ENCODE measurements at places on chromosomes 5 and 9.

- no peak for DNase-seq
These were observed 167.7 kb downstream of the MACROH2A1 start for GRCh38 chr5:135231289-135231688.

DNA sequence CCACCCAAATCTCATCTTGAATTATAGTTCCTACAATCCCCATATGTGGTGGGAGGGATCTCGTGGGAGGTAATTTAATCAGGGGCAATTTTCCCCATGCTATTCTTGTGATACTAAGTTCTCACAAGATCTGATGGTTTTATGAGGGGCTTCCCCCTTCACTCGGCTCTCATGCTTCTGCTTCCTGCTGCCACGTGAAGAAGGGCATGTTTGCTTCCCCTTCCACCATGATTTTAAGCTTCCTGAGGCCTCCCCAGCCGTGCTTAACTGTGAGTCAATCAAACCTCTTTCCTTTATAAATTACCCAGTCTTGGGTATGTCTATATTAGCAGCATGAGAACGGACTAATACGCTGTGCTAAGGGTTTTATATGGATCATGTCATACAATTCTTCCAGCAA, 72.3 kb downstream of the TLE4 start:
- DNase-seq: no peak

GRCh38 chr9:100473276-100474081, 530 bp downstream of the TMEFF1 start:
- no peak for DNase-seq

DNA sequence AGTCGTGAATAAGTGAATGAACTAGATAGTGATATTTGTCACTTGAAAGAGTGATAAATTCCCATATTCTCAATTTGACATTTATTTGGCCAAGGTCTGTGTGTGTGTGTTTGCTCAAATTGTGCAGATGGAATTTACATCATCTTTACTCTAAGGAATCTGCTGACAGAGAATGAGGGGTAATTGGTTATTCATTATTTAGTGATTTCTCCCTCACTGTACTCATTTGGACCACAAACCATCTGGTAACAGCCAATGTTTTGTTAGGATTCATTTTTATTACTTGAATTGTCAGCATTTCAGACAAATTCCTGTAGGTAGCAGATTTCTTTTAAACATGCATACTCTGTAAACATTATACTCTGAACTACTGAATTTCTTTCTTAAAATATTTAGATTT, 15.6 kb downstream of the VCAN start:
- no peak for DNase-seq

DNA sequence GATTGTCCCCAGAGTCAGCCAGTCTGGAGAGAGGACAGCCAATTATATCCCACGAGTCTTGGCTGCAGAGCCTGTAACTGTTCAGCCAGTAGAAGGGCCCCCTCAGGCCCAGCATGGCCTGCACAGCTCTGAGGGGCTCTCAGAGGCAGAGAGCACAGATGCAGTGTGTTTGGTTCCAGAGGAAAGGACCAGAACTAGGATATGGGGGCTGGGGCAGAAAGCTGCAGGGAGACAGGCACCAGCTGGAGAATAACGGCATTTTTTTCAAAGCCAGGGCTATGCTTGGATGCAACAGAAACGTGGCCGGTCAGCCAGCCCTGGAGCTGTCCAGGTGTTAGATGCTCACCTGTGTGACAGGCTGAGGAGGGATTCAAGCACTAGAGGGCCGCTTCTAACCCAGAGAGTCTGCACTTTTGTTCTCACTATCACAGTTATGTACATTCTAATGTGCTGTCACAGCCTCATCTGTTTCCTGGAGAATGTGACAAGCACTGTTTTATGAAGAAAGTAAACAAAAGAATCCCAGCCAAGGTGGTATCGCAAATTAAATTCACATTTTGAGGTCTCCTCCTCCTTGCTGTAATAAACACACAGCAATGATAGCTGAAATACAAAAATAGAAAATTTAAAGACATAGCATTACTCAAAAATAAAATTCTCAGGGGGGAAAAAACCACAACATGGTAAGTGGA, 96.5 kb downstream of the GABBR2 start:
- DNase-seq: no peak

GRCh38 chr5:17436761-17437221, 61.2 kb upstream of the TAF11L2 start:
- DNase-seq: no peak

DNA sequence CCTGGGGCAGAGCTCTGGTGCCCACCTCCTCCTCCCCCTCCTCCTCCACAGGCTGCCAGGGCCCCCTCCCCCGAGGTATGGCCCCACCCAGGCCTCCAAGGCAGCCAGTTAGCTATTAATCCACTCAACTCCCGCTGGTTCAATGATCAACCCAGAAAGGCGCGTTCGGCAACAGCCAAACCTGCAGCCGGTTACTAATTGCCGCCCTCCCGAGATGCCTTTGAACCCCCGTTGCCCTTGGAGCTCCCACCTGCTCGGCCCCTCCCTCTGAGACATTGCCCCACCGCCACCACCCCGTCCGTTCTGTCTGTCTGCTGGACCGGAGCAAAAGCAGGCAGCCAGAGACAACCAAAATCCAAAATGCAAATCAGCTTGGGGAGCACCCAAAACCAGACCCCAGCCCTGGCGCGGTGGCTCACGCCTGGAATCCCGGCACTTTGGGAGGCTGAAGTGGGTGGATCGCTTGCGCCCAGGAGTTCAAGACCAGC, 25.8 kb downstream of the NOTCH1 start:
- DNase-seq: no peak

DNA sequence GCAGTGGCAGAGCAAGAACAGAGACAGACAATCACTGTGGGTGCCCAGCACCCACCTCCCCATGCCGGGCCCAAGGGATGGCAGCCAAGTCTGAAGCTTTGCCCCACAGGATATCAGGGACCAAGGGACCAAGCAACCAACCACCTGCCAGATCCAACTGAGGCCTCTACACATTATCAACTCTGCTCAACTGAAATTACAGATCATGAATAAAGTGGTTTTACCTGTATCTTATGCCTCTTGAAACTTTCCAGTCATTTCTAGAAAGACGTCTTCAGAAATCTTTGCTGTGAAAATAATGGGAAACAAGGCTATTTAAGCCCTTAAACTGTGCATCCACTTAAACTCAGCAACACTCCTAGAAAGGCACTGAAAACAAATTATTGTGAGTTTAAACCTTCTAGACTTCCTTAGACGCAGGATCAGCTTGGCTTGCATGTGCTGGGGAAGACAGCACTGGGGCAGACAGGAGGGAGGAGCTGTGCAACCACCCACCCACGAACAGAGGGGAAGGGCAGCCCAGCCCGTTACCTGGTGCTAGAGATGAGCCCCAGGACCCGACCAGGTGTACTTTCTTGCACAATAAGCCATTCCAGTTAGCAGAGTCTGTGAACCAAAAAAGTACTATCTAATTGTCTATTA, 80.0 kb downstream of the SEMA4D start:
- no peak for DNase-seq

Measured in Jurkat, Clone E6-1 (cell line).